ENCODE measurements at places on chromosomes 2 and 18.

DNA sequence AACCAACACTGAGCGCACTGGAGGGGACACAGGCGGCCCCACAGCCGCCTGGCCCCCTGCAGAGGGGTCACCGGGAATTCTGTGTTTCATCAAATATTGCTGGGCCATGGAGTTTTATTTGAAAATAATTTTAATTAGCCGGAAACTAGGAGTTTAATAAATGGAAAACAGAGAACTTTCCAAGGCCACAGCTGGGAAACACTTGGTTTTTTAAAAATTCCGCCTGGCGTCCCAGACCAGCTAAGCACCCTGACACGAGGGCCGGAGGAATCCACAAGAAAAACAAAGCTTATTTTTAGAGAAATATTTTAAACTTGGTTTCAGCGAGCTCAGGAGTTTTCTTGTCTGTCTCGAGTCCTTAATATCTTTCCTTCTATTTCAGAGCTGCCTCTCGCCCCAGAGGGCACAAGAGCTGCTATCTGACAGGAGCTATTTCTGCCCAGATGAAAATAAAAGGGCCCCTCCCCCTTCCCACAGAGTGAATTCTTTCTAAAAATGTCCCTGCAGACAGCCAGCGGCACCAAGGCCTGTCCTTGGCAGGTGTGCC lies 8.2 kb downstream of the ZFP36L2 start:
- DNase-seq = no peak

GRCh38 chr2:40039549-40039948 lies 260.5 kb upstream of the THUMPD2 start:
- DNase-seq = no peak

DNA sequence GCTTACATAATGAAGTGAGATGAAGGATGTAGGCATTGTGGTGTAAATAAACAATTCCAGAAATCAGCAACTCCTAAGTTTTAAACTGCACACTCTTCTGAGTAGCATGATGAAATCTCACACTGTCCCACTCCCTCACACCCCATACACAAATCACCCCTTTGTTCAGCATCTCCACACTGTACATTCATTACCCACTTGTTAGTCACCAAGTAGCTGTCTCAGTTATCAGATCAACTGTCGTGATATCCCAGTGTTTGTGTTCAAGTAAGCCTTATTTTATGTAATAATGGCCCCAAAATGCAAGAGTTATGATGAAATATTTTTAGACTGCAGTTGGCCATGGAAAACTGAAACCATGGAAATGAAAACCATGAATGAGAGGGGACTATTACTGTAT lies 135.7 kb downstream of the GRB14 start:
- DNase-seq = no peak

DNA sequence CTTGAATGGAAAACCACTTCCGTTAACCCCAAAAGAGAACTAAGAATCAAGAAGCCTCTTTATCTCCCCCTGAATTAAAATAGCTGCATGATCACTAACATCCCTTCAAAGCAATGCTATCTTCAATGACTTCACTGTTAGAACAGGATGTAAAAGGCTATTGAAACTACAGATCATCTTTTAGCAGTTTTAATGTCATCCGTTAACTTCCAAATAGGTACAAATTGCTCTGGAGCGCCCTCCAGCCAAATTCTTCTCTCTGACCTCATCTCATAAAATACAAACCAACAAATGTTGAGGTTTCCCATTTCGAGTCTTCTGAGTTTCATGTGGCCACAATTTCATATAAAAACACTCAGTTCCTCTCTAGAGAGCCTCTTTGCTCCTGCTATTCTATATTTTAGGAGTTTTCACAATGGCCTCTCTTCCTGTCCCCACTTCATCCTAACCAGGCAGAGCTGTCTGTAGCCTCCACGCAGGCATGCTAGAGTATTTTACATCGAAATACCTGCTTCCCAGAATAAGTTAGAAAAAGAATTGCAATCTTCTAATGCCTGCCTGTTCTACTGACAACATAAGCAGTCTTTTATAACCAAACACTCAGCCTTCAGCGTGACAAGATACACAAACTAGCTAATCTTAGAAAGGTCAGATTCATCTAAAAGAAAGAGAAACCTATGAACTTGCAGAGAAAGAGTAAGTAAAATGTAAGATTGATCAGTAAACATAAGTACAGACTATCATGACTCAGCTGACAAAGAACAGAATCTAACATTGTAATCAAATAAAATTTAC lies 37.9 kb downstream of the B4GALT6 start:
- DNase-seq = no peak

- DNase-seq = no peak
These were observed 92.3 kb downstream of the RAB3GAP1 start for GRCh38 chr2:135144343-135144742.

GRCh38 chr2:153394686-153395085 lies 83.9 kb downstream of the RPRM start:
- DNase-seq = no peak

DNA sequence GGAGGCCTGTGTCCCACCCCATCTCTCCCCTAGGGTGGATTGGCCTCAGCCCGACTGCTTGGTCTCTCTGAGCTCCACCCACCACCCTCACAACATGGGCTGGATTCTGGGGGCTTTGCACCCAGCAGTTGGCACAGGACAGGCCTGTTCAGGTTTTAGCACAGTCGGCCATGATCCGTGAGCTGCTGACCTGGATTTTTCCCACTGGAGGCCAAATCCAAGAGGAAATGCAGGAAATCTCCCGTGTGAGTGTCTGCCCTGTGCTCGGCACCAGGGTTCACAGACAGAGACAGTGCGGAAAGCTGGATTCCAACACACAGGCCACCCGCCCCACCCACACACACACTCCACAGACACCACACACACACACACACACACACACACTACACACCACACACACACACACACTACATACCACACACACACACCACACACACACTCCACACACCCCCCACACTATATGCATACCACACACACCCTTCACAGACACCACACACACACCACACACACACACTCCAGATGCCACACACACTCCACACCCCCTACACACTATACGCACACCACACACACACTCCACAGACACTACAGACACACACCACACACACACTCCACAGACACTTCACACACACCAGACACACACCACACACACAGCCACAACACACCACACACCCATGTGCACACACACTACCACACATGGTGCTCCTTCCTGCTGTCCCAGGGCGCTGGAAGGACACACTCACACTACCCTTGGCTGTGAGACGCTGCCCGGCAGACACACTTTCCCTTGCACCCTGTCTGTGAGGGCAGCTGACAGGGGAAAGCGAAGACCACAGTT lies 14.1 kb downstream of the MBP start:
- no peak for DNase-seq

- no peak for DNase-seq
These were observed 73.6 kb downstream of the OLA1 start for GRCh38 chr2:174174741-174175140.

- DNase-seq = no peak
These were observed 11.9 kb downstream of the TTC39C start for GRCh38 chr18:24026457-24026856.

- no peak for DNase-seq
These were observed 123.2 kb downstream of the PTH2R start for GRCh38 chr2:208529796-208530195.

- no peak for DNase-seq
These were observed 28.8 kb downstream of the CUL3 start for GRCh38 chr2:224556381-224556780.
